ENCODE measurements at places on chromosomes 7 and 10. TPM values are rescaled to one million over a fixed set of nuclear protein-coding genes. Genes with fewer than 3 reads are reported as not detected.

The SPDYE9 gene
- not detected for total RNA-seq

The CYP3A4 gene
- total RNA-seq, result 0.64 TPM

The SFTPA2 gene
- total RNA-seq, result not detected

The CDNF gene
- 6.2 TPM for total RNA-seq

The STAMBPL1 gene
- total RNA-seq, result 17.1 TPM

The DDIT4 gene
- 555 TPM for total RNA-seq

The MSS51 gene
- total RNA-seq, result 2.9 TPM

The MKI67 gene
- 6.4 TPM for total RNA-seq

GRCh38 chr7:95479992-95480624, 5.6 kb upstream of the ASB4 start:
- no peak overlapping the region for H3K4me3 ChIP-seq
- no peaks in the 10 kb centered on the region for H3K4me1 ChIP-seq
- H3K27me3 ChIP-seq, result no peaks in the 10 kb centered on the region
- no peaks in the 10 kb centered on the region for H3K36me3 ChIP-seq
- DNase-seq, result no peak

DNA sequence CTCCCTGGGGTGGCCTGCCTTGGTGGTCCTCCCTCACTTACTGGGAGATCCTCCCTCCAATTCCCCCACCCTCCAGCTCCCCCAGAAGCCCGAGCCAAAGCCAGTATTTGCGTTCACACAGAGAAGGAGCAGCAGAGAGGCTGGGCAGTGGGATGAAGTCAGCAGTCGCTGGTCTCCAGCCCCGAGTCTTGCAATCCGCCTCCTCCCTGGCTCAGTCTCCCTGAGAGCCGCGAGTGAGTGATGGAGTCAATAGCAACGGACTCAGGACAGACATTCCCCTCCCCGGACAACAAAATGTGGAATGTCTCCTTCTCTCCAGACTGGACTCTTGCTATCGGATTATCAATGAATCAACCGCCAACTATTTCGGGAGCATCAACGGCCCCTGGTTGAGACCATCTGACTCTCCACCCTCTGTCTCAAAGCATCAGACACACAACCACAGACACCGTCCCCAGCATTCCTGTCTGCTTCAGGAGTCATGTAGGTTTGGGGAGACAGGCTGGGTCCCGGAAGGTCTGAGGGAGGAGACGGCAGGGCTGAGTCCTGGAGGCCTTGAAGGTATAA, 178.4 kb downstream of the SH3PXD2A start:
- H3K27me3 ChIP-seq, result no peaks in the 10 kb centered on the region
- H3K4me1 ChIP-seq, result peaks cover 3% of the 10 kb centered on the region
- peak overlapping the region; percentile 17 for H3K4me3 ChIP-seq
- peak overlapping the region; percentile 92 for H3K27ac ChIP-seq

GRCh38 chr10:132904181-132904813, 38.1 kb downstream of the CFAP46 start:
- H3K4me3 ChIP-seq, result no peak overlapping the region
- no peak for DNase-seq
- no peak overlapping the region for H3K27ac ChIP-seq

- H3K36me3 ChIP-seq, result no peaks in the 10 kb centered on the region
- no peak overlapping the region for H3K4me3 ChIP-seq
- H3K27me3 ChIP-seq, result no peaks in the 10 kb centered on the region
- no peak overlapping the region for H3K27ac ChIP-seq
- no peaks in the 10 kb centered on the region for H3K4me1 ChIP-seq
Measured at GRCh38 chr10:6647811-6648526, 67.9 kb upstream of the PRKCQ start.

DNA sequence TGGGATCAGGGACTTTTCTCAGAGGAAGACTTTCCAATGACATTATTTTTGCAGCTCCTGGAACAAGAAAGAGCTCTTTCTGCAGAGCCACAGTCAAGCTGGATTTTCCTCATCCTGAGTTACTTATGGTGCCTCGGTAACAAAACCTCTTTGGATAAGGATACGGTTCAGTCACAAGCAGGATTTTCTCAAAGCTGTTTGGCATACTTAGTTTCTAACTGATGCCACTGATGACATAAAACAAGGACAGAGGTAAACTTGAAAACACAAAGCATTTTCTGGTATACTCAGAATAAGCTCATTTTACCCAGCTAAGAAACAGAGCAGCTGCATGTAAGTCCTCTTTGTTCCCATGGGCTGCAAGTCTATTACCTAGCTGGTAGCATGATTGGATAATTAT, 340.9 kb upstream of the MEOX2 start:
- H3K4me1 ChIP-seq, result no peaks in the 10 kb centered on the region
- H3K27me3 ChIP-seq, result no peaks in the 10 kb centered on the region
- no peak overlapping the region for H3K4me3 ChIP-seq
- no peak for DNase-seq
- no peaks in the 10 kb centered on the region for H3K36me3 ChIP-seq

DNA sequence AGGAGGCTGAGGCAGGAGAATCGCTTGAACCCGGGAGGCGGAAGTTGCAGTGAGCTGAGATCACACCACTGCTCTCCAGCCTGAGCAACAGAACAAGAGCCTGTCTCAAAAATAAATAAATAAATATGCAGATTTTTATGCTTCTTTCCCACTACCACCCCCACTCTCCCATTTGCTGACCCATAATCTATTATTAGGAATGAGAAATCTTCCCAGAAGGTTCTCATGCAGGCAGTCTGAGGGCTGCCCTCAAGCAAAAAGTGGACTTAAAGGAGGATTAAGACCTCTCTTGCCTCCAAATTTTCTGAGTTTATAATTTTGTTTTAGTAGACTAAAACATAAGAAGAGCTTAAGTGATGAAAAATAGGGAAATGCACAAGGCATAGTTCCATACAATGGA, 85.2 kb upstream of the TOMM7 start:
- no peak overlapping the region for H3K4me3 ChIP-seq
- H3K27ac ChIP-seq, result no peak overlapping the region
- no peaks in the 10 kb centered on the region for H3K27me3 ChIP-seq

DNA sequence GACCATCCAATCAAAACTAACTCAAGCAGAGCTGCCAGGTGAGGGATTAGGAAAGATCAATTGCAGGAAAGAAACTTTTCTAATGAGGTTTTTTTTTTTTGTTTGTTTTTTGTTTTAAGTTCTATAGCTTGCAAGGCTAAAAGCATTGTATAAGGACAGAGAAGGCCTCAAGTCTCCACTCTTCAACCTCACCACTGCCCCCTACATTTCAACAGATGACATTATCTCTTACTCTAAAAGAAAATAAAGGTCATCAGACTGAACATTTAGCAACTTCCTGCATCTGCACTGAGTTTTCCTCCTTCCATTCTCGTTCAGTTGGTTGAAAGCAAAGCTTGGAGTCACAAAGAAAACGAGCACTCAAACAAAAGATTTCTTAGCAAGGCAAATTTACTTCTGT, 45.2 kb upstream of the EXOC4 start:
- H3K4me1 ChIP-seq, result no peaks in the 10 kb centered on the region
- no peak overlapping the region for H3K4me3 ChIP-seq
- no peak for DNase-seq
- no peak overlapping the region for H3K27ac ChIP-seq

DNA sequence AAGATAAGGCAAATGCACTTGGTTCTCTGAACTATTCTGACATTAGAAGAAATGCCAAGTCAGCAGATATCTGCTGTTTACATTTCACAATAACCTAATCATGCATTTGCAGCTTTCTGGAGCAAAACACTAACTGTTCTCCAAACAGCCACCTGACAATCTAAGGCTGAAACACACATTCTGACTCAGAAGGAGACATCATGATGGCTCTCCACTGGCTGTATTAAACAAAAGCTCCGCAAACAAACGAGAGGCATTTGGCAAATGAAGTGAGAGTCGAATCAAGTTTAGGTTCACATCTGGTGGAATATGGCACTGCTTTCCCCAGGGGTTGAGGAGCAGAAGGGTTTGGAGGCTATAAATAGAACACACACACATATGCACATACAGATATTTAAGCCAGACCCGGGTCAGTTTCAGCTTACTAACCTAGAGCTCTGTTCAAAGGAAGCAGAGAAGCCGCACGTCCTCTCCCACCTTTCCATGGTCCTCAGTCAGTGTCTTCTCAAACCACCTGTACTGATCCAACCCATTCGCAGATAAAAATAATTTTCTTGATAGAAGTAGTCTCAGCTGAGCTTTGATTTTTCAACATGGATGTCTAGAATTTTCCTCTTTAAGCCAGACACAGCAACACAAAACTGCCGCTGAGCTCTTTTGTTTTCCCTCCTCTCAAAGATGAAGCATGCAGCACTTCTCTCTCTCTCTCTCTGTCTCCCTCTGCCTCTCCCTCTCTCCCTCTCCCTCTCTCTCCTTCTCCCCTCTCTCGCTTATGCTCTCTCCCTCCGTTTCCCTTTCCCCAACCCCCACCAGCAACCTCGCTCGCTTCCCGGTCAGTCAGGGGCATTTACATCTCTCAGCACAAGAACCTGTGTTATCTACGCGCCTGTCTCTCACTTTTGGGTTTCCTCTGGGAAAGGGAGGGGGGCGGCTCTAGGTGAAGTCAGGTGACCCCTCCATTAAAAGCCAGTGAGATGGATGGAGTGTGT, 682.8 kb downstream of the MAGI2 start:
- H3K4me3 ChIP-seq, result peak overlapping the region; percentile 7
- H3K27me3 ChIP-seq, result no peaks in the 10 kb centered on the region
- DNase-seq, result no peak
- no peaks in the 10 kb centered on the region for H3K4me1 ChIP-seq
- H3K36me3 ChIP-seq, result no peaks in the 10 kb centered on the region

DNA sequence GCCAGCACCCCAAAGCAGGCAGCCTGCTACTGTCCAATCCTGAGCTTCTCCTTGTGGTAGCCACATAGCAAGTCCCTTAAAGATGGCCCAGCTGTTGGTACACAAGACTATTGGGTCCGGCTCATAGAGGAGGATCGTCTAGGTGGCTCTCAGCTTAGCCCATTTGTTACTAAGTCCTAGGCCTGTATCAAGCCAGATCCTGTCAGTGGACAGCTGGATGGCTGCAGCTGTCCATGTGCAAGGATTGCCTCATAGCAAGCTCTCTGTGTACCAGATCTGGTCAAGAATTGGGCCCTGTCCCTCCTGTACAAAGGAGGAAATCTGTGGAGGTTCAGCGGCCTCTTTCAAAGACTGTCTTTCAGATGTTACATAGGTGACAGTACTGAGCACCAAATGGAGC, 12.2 kb upstream of the TMEM168 start:
- no peaks in the 10 kb centered on the region for H3K4me1 ChIP-seq
- no peak overlapping the region for H3K4me3 ChIP-seq
- no peak for DNase-seq

DNA sequence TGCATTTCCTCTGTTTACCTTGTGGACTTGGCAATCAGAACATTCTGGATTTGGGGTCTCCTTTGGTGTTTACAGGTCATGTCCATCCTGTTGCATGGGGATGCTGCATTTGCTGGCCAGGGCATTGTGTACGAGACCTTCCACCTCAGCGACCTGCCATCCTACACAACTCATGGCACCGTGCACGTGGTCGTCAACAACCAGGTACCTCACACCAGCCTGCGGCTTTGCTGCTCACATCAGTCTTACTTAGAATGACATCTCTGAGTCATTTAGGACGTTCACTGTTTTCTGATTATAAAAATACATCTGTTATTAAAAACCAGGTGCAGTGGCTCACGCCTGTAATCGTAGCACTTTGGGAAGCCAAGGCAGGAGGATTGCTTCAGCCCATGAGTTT, 67.0 kb upstream of the ZMIZ2 start:
- no peak for DNase-seq
- no peaks in the 10 kb centered on the region for H3K4me1 ChIP-seq
- no peak overlapping the region for H3K27ac ChIP-seq
- H3K4me3 ChIP-seq, result no peak overlapping the region

DNA sequence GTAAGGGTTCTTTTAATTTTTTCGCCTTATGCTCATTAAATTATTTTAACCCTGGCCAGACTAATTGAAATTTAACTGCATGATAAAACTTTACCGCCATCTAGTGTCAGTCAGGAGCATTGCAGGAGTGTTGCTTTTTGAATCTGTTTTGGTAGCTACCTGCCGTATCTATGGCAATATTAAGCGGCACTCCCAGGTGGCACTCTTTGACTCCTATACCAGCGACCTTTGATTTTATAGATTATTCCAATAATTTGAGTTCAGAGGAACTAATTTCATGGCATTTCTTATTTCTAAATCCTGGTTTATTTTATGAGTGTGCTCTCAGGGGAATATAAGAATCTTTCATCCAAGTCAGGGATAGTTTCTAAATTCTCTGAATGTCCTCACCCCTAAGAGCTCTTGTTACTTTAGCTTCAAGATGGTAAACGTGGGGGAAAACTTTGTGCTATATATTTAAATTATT, 198.9 kb downstream of the REEP3 start:
- no peaks in the 10 kb centered on the region for H3K27me3 ChIP-seq
- H3K27ac ChIP-seq, result peak overlapping the region; percentile 51
- DNase-seq, result no peak
- H3K36me3 ChIP-seq, result no peaks in the 10 kb centered on the region
- no peak overlapping the region for H3K4me3 ChIP-seq

DNA sequence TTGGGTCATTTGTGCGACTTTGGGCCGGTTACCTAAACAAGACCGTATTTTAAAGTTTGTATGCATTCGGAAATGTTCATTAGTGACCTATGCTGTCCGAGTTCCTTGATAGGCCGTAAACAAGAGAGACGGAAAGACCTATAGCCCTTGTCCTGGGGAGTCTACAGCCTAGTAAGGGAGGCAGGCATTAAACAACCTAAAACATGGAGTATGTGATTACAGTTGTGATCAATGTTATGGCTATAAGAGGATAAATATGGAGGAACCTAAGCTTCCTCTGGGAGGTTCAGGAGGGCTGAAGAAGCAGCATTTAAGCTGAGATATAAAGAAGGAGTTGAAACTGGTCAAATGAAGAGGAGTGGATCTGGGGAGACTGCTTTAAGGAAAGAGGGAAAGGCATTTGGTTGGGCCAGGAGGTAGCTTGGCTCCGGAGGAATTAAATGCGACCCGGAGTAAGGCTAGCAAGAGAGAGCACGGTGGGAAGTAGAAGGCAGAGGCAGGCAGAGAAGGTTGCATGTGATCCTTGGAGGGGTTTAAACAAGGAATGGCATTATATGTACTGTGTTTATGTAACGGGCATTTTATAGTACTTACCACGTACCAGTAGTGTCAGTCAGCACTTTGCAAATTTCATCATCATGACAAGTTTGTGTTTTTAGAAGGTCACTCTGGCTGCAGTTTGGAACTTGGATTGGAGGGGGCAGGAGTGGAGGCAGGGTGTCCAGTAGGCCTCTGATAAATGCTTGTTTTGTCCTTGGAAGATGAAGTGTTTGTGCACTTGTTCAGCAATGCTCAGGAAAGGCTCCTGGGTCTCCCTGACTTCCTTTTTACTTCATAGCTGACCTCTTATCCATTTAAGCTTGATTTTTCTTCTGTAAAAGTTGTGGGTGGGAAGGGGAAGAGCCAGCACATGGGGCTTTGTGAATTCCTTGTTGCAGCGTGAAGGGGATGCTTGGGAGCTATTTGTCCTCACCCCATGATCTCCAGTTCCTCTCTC, 1.0 kb upstream of the AVPI1 start:
- peaks cover 10% of the 10 kb centered on the region for H3K4me1 ChIP-seq
- DNase-seq, result no peak
- H3K36me3 ChIP-seq, result no peaks in the 10 kb centered on the region
- peak overlapping the region; percentile 89 for H3K4me3 ChIP-seq

- DNase-seq, result no peak
- H3K4me3 ChIP-seq, result no peak overlapping the region
- no peaks in the 10 kb centered on the region for H3K4me1 ChIP-seq
- no peaks in the 10 kb centered on the region for H3K36me3 ChIP-seq
- H3K27me3 ChIP-seq, result no peaks in the 10 kb centered on the region
Measured at GRCh38 chr7:102095321-102096011, 191.2 kb upstream of the SH2B2 start.

Measured in breast epithelium (tissue), 4 donors.